ENCODE measurements at places on chromosomes 2 and 18.

DNA sequence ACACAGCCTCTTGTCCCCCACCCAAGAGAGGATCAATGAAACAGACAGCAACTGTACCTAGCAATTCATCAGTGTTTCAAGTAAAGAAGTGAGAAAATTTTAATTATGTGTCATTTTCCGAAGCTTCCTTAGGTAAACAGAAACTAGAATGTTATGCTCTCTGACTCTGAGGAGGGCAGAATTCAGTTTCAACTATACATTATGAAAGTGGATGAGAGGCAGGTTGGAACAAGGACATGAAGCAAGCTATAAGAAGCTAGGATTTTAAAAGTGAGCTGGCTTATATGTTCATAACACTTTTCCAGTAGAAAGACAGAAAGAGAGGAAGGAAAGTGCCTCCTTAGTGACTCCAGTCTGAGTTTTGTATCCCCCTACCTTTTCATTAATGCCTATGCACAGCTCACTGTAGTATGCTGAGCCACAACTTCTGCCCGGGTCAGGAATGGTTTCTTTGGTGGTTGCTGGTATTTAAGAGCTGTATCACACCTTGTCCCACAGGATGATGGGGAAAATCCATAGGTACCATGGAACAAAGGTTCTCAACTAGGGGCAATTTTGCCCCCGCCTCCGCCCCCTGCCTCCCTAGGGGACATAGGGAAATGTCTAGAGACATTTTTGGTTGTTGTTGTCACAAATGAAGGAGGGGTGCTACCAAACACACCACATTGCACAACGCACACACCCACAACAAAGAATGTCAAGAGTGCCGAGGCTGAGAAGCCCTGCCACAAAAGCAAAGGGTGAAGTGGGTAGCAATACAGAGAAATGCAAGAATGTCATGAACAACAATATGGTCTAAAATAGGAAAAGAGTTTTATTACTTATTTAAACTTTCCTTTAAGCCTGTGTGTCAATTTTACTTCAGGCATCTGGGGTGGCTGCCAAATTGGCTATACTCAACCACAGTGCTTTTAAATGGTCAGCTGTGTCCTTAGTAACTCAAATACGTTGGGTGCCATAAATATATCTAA, 161.0 kb upstream of the ZFP36L2 start:
- DNase-seq = peak; percentile 46

DNA sequence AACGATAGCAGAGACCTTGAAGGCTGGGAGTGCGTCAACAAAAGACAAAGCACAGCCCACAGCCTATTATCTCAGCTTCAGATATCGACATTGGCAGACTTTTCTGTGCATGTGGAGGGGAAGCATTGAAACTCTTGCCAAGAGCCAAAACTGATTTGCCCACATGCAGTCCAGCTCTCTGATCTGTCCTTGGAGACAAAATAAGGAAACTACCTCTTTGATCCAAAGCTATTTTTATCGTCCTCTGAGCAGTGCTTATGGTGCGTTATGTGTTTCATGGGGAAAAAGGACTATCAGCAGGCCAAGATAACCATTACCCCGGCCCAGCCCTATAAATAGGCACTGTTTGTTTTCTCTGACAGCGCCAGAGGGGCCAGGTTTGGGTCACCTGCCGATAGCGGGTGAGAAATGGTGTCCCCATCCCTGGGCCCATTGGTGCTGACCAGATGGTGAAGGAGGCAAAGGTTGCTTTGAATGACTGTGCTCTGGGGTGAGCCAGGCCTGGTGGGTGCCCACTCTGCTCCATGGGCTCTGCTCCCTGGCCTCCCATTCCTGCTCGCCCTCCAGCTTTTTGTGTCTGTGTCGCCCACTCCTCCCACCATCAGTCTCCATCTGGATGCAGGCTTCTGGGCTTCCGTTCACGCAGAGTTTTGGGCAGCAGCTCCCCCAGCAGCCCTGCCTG, 176.1 kb upstream of the HS6ST1 start:
- DNase-seq = peak; percentile 20

DNA sequence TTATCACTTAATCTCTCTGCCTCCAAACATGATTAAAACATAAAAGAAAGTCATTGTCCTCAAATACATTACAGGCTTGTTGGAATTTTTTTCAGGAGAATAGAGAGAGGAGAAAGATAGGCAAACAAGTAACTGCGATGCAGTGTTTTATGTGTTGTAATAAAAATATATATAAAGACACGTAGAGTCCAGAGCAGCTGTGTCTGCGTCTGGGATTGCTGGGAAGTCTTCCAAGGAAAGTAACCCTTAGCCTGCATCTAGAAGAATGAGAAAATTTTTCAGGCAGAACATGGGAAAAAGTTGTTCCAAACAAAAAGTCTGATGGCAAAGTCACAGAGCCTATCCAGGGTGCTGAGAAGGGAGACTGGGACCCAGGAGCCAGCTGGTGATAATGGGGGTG, 91.8 kb upstream of the ST6GAL2 start:
- DNase-seq = peak; percentile 82

GRCh38 chr2:151842830-151843690, 14.8 kb upstream of the ARL5A start:
- DNase-seq = no peak

GRCh38 chr2:64246962-64247361, 102.7 kb upstream of the PELI1 start:
- no peak for DNase-seq

DNA sequence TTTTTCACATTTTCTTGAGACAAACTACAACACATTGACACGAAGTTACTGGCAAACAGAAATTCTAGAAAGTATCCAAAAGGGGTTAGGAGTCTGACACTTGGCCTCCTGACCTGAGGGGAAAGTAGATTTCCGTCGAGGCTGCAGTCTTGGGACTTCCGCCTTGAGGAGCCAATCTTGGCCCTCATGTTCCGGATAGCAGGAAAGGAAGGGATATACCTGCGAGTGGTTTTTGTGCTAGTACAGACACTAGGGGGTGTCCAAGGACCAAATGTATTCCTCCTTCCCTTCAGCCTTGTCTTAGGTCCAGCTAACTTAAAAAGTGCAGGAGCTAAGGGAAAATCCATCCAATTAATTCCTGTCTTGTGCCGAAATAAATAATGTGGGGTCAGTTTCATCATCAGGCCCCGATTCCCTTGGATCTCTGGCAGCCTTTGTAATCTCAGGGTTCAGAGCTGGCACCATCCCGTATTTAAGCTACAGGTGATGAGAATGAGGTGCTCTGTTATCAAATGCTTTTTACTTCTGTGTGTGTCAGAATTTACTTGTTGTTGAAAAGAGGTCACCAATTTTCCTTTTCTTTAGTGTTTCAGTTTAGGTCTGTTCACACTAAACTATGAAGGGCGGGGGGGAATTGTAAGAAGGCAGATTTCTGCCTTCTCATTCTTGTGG, 330.2 kb upstream of the FANCL start:
- DNase-seq = peak; percentile 74

DNA sequence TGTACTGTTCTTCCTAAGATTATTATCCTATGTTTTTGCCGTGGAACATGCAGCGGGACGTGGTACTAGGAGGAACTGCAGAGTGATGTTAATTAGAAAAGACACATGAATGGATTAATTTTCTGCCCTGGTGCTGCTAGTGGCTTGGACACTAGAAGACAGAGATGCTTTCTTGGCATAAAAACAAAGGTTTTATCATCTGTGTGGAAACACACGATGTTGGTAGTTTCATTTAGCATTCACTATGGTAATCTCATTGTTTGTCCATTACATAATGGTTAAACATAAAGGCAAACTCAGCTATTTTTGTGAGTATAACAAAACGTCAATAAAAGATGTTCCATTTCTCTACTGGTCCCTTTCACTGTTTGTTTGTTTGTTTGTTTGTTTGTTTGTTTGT, 22.8 kb downstream of the COL6A3 start:
- no peak for DNase-seq

Measured in fibroblast of upper back skin (primary cell).